ENCODE measurements at places on chromosomes 6 and 20.

DNA sequence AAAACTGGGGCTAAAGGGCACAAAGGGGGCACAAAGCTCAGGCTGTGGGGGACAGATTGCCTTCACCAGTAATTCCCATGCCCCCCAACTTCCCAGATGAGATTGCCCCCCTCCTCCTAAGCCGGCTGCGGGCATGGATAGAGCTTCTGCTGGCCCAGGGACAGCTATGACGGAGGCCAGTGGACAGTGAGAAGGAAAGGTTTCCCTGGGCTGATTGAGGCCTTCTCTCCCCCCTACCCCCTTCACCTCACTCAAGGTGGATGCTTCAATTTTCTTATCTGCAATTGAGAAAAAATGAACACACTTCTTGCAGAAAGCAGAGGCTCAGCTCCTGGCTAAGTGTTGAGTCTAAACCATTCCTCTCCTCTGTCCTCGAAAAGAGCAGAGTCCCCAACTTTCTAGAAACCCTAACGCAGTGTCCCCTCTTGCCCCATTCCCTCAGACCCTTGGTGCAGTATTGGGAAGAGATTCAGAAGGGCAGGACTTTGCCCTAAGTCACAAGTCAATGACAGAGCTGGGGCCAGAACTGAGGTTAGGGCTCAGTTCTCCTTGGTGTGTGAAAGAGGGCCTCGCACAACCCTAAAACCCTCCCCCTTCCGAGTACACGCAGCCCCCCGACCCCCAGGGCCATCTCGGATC is 808 bp downstream of the SDC4 start:
- no peak for DNase-seq

- DNase-seq, result no peak
These were observed 18.5 kb upstream of the SLC16A10 start for GRCh38 chr6:111068866-111069234.

DNA sequence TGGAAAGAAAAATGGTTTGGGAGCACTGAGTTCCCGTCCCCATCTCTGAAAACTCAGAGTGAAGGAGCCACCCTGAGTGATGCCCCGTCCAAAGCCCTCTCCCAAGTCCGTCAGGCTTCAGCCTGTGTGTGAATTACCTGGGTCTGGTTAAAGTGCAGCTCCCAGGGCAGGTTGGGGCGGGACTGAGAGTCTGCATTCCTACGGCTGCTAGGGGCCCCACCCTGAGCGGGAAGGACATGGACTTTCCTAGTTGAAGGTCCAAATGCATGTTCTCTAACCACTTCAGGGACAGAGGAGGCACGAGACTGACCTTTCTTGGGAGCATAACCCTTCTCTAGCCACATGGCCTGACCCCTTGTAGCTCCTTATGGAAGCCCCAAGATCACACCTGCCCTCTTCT is 97.2 kb downstream of the SYNDIG1 start:
- DNase-seq, result no peak

DNA sequence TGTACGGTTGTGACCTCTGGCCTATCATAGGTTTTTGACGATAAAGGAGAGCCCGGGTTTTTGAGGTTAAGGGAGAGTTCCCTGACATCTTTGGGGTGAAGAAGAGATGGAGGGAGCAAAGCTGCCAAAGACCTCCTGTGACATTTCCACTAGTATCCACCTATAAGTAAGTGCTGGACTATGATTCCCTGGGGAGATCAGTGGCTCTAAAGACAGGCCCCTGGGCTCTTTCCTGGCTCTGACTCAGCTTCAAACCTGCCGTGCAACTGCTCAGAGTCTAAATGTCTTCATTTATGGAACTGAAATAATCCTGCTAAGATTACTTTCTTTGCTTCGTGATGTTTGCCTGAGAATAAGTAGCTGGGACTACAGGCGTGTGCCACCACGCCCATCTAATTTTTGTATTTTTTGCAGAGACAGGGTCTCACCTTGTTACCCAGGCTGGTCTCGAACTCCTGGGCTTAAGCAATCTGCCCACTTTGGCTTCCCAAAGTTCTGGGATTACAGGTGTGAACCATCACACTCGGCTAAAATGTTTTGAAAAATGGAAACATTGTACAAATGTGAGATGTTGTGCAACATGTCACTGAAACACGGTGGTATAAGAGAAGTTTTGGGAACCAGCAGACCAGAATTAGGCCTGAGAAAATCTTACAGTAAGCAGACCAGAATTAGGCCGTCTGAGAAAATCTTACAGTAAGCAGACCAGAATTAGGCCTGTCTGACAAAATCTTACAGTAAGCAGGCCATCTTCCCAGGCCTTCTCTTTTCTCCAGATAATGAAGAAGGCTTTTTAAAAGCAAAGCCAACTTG is 1.1 kb upstream of the PAQR8 start:
- no peak for DNase-seq

GRCh38 chr6:134199848-134200606 is 117.9 kb downstream of the SGK1 start:
- no peak for DNase-seq

DNA sequence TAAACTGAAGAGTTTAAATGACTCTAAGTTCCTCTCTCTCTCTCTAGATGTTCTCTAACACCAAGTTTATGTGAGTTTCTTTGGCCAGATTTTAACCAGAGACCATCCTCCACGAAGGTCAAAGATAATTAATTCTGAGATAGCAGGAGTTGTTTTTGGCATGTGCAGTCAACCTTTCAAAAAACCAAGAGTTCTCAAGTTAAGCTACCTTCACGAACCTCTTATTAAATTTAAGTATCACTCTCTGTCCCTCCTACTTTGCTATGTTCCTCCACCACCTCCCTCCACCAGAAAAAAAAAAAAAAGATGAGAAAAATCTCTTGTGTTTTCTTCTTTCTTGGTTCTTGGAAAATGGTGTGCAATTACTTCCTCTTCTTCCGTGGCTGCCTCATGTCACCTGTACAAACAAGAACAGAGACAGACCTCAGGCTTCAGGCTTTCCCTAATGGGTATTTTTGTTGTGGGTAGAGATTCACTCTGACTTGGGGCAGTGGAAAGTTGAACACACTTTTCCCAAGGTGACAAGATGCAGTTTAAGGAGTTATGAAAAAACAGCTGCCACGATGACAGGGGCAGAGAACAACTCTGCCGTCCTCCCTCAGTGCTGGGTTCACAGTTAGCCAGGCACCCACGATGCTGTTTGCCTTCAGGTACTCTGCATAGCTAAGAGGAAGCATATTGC is 64.3 kb downstream of the ADTRP start:
- DNase-seq, result no peak

GRCh38 chr6:166673309-166673708 is 46.3 kb upstream of the RPS6KA2 start:
- no peak for DNase-seq

DNA sequence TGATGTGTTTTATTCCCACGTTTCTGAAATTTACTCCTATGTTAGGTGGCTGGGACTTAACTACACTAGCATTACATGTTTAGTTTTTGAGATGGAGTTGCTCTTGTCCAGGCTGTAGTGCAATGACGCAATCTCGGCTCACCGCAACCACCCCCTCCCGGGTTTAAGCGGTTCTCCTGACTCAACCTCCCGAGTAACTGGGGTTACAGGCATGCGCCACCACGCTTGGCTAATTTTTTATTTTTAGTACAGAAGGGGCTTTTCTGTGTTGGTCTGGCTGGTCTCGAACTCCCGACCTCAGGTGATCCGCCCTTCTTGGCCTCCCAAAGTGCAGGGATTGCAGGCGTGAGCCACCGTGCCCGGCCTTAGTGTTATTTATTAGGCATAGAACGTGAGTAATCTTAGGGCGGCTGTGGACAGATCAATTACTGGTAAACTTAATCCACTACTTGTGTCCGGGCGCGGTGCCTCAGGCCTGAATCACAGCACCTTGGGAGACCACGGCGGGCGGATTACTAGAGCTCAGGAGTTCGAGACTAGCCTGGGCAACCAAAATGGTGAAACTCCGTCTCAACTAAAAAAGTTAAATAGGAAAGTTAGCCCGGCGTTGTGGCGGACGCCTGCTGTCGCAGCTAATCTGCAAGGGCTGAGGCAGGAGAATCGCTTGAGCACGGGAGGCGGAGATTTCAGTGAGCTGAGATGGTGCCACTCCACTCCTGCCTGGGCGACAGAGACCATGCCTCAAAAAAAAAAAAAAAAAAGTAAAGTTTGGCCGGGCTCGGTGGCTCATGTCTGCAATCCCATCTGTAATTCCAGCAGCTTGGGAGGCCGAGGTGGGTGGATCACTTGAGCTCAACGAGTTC is 123.7 kb upstream of the BTN3A2 start:
- no peak for DNase-seq

GRCh38 chr6:40419377-40419776 is 167.8 kb downstream of the LRFN2 start:
- no peak for DNase-seq

- DNase-seq, result no peak
These were observed 29.7 kb downstream of the GINS1 start for GRCh38 chr20:25437153-25437581.

GRCh38 chr20:48301189-48301588 is 515.9 kb upstream of the SULF2 start:
- DNase-seq, result no peak

DNA sequence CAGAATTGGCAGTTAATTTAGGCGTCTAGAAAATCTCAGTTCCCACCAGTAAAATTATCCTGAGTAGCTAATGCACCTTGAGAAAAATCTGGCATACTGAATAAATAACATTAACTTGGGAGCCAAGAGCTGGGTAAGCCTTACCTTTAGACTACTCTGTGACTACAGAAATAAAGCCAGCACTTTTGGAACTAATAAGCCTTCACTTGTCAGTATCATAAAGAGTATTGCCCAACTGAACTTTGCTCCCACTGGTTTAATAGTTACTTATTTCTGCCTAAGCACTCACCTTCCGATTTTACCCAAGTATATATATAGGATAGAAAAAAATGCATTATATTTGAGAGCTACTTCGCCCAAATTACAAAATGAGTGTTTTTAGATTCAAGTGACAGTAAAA is 10.7 kb downstream of the FAM8A1 start:
- no peak for DNase-seq

GRCh38 chr20:17533396-17533795 is 2.2 kb upstream of the BFSP1 start:
- no peak for DNase-seq

DNA sequence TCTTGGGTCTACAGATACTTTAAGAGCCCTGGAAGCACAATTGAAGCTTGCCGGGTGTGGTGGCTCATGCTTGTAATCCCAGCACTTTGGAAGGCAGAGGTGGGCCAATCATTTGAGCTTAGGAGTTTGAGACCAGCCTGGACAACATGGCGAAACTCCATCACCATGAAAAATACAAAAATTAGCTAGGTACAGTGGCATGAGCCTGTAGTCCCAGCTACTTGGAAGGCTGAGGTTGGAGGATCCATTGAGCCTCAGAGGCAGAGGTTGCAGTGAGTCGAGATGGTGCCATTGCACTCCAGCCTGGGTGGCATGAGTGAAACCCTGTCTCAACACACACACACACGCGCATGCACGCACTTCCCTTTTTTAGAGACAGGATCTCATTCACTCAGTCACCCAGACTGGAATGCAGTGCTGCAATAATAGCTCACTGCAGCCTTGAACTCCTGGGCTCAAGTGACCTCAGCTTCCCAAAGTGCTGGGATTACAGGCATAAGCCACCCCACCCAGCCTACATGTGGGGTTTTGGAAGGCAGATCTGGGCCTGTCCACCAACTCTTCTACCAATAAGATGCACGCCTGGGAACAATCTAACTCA is 182.5 kb upstream of the JARID2 start:
- no peak for DNase-seq

GRCh38 chr6:7101290-7101689 is 6.5 kb upstream of the RREB1 start:
- DNase-seq, result no peak

GRCh38 chr6:18551228-18551627 is 164.1 kb downstream of the RNF144B start:
- DNase-seq, result no peak

GRCh38 chr6:124943658-124944057 is 18.6 kb upstream of the RNF217 start:
- no peak for DNase-seq

DNA sequence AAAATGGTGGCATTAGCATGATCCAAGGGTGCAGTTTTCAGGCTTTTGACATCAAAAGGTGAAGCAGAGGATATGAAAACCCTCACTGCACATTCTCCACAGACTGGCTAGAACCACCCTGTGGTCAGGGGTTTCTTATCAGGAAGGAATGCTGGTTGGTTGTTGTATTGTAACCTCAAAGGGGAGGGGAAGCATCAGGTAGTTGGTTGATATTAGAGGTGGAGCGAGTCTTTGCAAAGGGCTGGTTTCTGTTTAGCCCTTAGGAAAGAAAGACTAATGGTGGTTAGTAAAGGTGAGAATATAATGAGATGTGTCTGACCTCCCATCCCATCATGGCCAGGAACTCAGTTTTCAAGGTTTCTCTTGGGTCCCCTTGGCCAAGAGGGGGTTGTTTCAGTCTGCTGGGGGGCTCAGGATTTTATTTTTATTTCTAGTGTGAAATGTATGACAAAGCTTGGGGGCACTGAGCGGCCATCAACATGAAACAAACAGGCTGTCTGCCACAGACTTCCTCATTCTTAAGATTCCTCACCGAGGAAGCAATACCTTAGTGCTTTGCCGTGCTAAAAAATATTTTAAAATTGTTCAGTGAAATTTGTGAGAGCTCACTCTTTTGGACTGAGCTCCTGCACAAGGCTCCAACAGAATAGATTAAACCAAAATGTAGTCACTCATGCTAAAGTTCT is 47.5 kb upstream of the PROKR2 start:
- no peak for DNase-seq

DNA sequence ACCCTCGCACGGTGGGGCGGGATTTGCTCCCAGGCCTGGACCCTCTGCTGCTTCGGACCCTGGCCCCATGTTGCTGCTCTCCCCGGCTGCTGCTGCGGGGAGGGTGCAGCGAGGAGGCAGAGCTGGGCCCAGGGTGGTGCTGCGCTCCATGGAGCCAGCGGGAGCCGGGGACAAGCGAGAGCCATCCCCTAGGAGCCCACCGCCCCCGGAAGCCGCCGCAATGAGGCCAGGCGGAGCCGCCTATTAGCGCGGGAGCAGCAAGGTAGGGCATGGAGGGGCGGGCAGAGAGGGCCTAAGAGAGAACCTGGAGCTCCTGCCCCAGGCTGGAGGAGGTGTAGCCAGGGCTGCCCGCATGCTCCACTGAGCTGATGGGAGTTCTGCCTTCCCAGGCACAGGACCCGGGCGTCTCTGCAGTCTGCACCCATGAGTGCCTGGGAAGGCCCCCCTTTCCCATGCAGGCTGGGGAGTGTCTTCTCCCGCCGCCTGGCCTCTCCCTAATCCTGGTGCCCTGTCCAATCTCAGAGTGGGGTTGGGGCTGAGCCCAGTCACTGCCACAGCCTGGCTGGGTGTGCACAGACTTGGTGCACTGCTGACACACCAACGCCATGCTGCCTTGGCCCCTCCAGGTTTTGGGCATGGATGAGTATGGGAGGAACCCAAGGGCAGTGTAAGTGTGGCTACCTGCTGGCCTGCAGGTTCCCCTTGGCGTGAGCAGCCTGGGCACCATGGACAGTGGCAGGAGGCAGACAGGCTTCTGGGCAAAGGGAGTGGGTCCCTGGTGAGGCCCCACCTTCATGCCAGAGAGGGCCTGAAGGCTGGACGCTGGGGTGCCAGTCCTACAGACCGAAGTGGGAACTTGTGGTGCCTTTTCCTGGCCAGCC is 360.6 kb upstream of the MAP3K7 start:
- DNase-seq, result no peak

Measured in smooth muscle cell of the brain vasculature (primary cell).